Stimulated activated CD4-positive, alpha-beta T cell treated with anti-CD3 and anti-CD28 coated beads, TNF-alpha, amount 100 ng/mL, for 4 hours (primary cell): ENCODE measurements at places on chromosomes 1 and 21.

DNA sequence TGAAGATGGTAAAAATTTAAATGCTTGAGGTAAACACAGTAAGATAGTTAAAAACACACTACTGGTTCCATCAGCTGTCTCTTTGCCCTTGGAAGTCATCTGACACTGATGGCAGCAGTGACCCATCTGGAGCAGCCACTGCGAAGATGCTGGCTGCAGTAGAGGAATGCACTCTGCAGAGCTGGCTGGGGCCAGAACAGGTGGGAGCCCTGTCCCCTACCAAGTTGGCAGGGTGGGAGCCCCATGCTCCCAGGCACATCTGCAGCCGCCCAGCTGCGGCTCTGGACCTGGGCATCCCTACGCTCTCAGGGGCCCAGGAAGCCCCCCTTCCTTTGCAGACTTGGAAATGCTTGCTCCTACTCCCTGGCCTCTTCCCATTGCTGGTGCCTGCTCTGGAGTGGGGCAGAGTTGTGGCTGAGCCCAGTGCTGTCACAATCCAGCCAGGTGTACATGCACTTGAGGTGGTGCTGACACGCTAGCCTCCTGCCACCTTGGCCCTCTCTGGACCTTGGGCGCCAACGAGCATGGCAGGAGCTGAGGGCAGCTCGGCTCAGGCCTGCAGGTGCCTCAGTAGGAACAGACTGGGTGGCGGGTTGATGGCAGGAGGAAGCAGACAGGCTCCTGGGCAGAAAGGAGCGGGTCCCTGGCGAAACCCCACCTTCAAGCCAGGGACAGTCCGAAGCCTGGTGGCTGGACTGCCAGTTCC is 227.0 kb downstream of the FGGY start:
- no peak for DNase-seq

- DNase-seq = no peak
These were observed 11.8 kb upstream of the FMOD start for GRCh38 chr1:203362720-203363025.

DNA sequence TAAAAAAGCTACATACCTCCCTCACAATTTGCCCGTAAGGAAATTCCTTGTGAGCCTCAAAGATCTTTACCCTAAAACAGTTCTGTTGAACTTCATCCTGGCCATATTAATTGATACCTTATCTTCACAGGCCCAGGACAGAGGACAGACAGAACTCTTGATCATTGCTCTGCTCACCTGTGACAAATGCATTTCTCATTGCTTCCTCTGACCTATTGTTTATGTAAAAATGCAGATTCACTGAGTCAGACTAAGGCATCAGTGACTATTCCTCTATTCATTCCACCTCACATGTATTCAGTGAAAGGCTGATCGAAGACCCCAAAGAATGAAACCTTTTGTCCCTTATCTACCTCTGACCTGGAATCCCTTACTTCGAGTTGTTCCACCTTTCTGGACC is 61.0 kb downstream of the BACH1 start:
- no peak for DNase-seq

GRCh38 chr1:155125946-155126555 is 1.6 kb upstream of the EFNA1 start:
- no peak for DNase-seq

DNA sequence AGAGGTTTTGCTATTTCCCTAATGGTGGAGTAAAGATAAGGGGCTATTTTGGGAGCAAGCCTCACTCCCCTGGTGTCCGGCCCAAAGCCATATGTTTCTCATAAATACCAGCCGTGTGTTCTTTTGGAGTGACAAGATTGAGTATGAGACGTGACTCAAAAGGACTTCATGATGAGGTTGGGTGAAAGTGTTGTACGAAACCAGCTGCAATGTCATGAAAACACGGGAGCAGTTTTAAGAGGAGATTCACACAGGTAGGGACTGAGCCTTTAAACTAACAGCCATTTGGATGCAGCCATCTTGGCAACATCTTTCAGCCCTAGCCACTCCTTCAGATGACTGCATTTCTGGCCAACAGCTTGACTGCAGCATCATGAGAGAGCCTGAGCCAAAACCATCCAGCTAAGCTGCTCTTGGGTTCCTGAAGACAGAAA is 532.3 kb upstream of the USP24 start:
- no peak for DNase-seq

DNA sequence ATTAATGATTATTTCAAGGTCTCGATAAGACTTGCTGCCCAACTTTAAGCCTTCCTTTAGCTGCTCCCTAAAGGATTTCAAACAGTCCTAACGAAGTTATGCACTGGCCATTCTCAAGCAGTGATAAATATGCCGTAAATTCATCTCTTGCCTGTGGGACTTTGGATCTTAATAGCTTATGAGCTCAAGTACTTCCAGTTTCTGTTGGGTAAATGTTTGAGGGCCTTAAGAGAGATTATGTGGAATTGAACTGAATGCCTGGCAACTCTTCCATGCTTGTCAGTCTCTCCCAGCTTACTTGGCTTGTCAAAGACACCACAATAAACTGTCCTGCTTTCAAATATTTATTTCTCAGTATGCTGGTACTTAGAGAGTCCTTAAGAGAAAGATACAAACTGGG is 3.5 kb upstream of the OR10J4 start:
- no peak for DNase-seq

DNA sequence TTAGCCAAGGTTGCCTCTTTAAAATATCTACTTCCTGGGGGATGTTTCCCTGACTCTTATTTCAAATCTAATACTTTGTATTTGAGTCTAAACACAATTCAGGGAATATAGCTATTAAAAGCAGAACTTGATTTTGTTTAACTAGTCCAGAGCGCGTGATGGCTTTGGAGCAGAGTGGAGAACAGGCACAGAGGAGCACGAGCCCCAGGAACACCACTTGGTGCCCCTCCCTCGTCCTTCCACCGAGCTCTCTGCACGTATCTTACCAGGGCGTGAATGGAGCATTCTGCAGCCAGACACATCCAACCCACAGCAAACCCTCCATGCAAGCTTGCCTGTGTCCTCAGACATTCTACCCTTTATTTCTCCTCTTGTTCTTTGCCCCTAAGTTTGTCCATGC is 14.1 kb downstream of the KIF26B start:
- DNase-seq = no peak

DNA sequence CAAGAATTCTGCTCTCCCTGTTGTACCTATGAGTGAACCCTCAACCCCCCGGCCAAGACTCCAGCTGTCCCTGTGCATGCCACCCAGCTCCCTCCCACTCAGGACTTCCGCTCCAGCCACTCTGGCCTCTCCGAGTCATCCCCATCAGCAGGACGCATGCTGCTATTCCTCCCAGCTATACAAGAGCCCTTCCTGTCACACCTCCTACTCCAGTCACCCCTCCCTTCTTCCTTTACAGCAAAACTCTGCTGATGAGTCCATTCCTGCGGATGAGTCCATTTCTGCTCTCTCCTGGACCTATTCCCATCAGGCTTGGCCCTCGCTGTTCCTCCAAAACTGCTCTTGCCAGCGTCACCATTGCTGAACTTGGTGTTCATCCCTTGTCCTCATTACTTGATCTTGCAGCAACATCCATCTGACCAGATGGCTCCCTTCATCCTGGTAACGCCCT is 42.2 kb downstream of the H3-3A start:
- DNase-seq = no peak

GRCh38 chr21:33075596-33076195 is 5.8 kb downstream of the OLIG1 start:
- DNase-seq = no peak

DNA sequence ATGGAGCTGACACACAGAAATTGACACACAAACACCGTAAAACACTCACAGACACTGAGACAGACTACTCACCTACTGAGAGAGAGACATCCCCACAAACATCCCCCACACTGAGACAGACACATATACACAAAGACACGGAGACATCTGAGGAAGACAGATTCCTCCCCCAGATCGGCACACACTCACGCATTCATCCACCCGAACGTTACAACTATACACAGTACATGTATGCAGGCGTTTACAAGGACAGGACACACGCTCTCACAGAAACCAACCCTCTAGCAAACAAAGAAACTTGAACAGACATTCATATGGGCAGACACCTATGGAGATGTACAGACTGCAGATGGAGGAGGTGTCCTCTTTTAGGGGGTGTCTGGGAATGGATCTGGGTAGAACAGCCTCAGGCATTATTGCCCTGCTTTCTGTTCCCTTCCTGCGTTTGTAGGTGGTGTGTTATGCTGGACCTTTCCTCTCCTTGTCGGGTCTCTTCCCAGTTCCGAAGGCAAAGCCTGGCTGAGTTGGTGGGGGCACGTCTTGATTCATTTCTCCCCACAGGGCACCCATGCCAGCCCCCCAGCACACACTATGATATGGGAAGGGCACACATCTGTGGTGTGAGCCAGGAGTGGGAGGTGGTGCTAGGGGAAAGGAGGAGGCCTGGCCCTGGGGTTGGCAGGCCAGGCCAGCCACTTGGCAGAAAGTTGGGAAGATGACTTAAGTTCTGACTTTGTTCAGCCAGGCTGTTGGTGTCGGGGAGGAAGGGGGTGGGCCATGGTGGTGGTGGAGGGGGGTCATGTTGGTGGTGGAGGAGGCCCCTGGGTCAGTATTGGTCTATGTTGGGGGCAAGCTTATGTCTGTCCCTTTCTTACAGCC is 1.5 kb downstream of the KIRREL1 start:
- no peak for DNase-seq

DNA sequence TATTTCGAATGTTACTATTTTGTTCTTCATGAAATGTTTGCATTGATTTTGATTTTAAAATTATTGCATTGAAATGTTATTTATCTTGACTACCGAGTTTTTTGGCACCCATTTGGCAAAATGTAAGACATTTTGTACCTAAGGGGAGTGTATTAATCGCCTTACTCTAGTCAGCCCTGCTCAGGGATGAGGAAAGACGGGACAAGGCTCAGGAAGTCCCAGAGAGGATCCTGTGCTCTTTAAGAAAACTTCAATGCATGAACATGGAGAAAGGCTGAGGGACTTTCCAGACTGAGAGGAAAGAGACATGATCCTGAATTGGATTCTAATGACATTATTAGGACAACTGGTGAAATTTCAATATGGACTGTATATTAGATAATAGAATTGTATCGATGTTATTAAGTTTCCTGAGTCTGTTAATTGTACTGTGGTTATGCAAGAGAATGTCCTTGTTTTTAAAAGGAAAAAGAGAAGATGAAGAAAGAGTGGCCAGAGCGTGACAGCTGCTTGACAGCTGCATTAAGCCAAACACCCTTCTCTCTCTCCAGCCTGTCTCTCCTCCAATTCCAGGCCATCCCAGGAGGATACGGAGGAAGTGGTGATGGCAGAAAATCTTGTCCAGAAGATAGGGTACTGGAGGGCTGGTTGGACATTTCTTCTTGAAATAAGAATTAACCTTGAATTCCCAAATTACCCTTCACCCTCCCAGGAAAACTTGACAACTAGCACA is 66.0 kb downstream of the PLEKHA6 start:
- DNase-seq = no peak

DNA sequence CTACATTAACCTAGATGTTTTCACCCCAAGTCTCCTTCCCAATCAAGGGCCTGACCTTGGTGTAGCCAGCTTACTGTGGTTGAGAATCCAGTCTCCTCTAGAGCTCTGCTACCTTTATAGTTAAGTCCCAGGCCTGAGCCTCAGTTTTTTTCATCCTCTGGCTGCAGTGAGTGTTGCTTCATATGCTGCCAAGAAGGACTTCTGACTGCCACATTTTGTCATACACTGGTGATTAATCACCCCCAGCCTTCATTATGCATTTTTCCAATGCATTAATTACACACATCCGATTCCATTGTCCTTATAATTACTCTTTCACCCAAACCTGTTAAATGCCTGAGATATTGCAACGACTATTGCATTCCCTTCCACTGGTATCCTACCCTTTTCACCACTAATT is 66.3 kb upstream of the FGGY start:
- DNase-seq = no peak

DNA sequence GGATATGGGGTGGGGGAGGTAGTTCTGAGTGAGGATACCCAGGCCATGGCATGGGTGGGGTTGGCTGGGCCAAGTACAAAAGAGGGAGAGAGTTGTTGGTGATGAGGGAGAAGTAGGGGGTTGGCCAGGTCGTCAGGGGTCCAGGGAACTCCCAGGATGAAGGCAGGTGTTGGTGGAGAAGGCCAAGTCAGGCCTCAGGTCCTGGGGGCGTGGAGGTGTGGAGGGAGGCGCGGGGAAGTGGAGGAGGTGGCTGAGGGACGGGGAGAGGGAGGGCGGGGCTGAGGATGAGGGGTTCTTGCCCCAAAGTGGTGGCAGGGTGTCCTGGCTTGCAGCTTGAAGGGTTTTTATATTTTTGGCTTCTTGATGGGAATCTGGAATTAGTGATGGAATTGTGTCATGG is 61.1 kb downstream of the FOXO6 start:
- DNase-seq = no peak

GRCh38 chr1:235244974-235245592 is 82.9 kb downstream of the ARID4B start:
- DNase-seq = no peak

DNA sequence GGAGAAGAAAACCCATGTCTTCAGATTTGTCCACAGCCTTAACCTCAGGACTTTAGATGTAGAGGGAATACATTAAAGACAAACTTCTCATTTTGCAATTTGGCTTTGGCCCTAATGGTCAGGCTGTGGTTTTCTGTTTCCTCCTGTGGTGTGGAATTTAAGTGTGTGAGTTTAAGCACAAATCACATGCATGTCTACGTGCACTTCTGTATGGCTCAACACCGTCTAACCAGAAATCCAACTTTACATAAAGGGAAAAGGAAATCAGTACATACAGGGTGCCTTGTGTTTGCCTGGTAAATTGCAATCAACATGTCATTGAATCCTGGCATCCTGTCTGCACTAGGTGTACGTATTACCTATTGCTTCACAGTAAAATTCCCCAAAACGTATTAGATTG is 1.2 kb upstream of the ZNF124 start:
- no peak for DNase-seq

DNA sequence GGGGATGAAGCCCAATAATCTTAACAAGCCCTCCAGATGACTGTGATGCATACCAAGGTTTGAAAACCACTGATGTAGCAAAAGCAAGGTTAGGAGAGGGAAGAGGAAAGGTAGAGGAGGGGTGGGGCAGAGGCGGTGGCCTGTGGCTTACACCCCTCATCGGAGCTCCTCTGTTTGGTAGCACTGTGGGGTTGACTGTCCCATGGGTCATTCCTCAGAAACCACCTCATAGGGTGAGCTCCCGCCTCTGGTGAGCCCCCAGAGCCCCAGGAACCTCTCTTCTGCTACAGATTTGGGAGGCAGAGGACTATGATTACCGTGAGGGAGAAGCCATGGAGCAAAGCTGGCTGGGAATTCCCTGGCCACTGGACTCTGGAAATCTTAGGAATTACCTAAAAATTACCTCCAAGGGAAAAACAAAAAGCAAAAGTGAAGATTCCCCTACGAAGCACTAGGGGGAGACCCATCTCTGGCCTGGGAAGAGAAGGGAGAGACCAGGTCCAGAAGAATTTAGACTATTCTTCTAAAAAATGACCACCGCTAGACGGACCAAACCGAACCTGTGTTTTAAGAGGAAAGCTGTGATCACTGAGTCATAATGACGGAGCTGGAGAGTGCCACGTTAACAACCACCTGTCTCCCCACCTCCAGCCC is 1.5 kb upstream of the RASSF5 start:
- no peak for DNase-seq
